Sigmoid colon (tissue), 7 donors: ENCODE measurements at places on chromosomes 12 and 14. TPM values are rescaled to one million over a fixed set of nuclear protein-coding genes. Genes with fewer than 3 reads are reported as not detected.

Gene KRT73
- total RNA-seq, result not detected

Gene USP5
- 44.7 TPM for total RNA-seq

Gene TAS2R10
- 0.54 TPM for total RNA-seq

Gene VAMP1
- 19.7 TPM for total RNA-seq

Gene LPAR5
- 1.5 TPM for total RNA-seq

Gene TAS2R7
- not detected for total RNA-seq

Gene COX8C
- total RNA-seq, result not detected

Gene TRHDE
- 10.0 TPM for total RNA-seq

DNA sequence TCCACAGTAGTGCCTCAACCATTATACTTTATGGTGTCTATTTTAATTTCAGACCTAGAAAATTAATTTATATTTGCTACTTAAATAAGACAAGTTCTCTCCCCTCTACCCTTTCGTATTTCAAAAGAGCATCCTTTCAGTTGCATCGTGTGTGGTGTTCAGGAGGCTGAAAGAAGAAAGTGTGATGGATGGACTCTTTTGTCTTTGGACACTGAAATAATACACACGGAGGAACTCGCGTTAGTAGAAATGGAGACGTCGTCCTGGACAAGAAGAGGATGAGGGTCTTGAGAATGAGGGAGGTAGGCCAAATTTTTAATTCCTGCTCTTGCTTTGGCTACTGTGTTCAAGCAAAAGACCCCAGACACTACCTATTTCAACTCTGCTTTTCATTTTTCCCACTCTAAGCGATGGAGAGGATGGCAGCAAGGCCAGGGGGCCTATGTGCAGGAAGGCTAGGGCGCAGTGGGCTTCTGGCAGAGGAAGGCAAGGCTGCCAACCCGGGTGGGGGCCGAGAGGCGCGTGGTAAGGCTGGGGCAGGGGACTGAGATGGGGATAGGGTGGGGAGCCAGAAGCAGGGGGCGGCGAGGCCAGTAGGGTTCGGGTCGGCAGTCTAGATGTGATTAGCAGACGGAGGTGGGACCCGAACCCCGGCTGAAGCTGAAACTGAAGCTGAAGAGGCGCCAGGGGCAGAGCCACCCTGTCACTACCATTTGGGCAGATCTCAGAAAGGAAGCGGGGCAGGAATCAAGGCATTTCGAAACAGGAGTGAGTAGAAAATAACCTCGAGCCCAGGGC, 722 bp downstream of the TMED8 start:
- no peak for DNase-seq

DNA sequence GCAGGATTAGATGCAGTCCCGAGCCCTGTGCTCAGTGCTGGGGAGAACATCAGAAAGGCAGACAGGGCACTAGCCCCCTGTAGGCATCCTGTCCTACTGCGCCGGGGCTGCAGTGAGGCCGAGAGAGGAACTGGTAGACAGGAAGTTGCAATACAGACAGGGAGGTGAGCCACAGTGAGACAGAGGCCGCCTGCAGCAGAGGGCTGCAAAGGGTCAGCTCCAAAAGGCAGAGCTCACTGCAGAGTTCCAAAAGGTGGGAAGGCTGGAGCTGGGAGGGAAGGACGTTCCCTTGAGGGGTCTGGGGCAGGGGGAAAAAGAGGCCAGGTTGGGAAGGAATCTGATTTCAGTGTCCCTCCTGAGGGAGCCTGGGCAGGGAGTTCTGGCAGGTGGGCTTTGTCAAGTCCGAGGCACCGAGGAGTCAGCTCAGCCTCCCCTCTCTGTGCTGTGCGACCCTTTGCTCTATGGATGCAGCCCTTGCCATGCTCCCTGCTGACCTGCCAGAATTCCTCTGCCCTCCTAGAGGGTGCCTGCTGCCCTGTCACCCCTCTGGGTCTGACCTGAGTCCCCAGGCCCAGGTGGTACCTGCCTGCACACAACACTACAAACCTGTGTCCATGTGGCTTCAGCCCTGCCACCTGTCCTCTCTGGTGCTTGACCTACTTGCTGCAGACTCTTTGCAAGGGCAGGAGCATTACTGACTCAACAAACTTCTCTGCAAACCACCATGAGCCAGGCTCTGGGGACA, 63.5 kb downstream of the PRMT8 start:
- DNase-seq, result no peak

GRCh38 chr14:49598189-49598484, 603 bp upstream of the LRR1 start:
- no peak for DNase-seq

GRCh38 chr12:78420991-78421390, 443.6 kb upstream of the SYT1 start:
- no peak for DNase-seq

- no peak for DNase-seq
These were observed 97.7 kb downstream of the ETV6 start for GRCh38 chr12:11746940-11747716.

GRCh38 chr12:2925322-2925995, 33.7 kb upstream of the TEAD4 start:
- no peak for DNase-seq

- DNase-seq, result no peak
These were observed 47.2 kb downstream of the FOXG1 start for GRCh38 chr14:28813810-28814209.

GRCh38 chr12:50718760-50719159, 45.1 kb upstream of the ATF1 start:
- no peak for DNase-seq

GRCh38 chr14:51657762-51658161, 6.1 kb downstream of the FRMD6 start:
- no peak for DNase-seq

- DNase-seq, result no peak
These were observed at the start of gene RGS6 for GRCh38 chr14:71932229-71932981. TSS of gene RGS6 (plus strand) at chr14:71932429.

DNA sequence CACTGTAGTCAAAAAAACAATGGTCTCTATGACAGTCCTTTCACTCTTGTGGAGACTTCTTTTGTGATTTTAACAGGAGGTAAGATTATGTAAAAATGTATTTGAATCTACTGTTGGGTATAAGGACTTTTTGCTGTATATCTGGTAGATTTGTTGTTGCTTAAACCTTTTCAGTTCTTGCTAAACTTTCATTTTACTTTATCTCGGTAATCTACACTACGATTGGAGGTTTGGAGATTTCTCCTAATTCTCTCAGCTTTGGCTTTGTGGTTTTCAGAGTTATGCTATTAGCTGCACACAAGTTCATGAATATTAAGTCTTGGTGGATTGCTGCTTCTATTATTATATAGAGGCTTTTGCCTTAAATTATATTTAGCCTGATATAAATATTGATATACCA, 116.6 kb upstream of the HIF1A start:
- no peak for DNase-seq

DNA sequence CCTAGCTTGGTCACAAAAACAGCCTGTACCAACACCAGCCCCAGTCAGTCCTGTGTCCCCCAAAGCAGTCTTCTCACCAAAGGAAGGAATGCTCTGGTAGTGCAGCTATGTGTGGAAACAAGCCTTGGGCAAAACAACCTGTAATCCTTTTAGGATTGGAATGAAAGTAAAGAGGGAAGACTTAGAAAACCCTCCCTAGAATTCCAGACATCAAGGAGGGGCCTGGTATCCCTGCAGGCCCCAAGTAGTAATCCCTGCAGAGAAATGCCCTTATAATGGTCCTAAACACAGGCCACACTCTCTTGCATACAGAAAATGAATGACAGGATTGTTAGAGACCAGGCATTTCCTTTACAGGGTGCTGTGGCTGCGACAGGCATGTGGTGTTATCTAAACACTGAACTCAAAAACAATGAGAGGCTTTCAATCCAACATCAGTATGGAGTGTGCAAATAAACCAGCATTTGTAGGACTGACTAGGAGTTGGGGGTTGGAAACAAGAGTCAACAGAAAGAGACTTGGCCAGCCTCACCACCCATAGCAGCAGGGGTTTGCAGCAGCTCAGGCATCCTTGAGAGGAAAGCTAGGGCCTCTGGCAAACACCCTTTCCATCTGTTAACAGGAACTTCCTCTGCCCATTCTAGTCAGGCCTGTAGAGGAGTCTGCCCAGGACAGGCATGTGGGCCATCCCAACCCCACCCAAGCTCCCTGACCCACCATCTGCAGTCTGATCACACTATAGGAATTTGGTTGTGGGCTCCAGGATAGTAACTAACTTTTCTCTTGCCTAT, 59.1 kb downstream of the DCAF5 start:
- DNase-seq, result no peak

DNA sequence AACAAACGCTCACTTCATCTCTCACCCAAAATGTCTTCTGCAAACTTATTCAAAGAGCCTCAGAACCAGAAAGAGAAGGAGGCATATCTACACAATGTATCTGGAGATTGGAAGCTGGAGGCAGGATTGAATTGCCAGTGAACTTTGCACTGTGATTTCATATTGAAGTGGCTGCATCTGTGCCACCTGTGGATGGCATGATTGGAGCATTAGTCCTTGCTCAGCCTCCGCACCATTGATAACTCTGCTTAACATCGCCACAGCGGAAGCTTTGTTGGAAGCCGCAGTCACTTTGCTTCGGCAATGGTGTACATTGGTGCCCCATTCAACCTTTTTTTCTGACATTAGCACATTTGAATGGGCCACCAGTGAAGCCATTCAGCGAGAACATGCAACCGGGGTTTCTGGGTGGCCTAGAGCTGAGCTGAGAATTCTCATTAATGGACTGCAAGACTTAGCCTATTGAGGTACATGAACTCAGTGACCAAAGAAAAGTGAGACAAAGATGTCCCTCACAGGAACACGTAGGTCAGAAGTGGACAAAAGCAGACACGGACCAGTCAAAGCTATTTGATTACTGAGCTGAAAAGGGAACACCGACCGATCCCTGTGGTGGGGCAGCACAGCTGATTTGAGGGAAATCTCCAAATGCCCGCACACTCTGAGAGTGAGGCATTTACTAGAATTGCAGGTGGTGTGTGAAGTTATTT, 130.4 kb downstream of the BRMS1L start:
- DNase-seq, result no peak

DNA sequence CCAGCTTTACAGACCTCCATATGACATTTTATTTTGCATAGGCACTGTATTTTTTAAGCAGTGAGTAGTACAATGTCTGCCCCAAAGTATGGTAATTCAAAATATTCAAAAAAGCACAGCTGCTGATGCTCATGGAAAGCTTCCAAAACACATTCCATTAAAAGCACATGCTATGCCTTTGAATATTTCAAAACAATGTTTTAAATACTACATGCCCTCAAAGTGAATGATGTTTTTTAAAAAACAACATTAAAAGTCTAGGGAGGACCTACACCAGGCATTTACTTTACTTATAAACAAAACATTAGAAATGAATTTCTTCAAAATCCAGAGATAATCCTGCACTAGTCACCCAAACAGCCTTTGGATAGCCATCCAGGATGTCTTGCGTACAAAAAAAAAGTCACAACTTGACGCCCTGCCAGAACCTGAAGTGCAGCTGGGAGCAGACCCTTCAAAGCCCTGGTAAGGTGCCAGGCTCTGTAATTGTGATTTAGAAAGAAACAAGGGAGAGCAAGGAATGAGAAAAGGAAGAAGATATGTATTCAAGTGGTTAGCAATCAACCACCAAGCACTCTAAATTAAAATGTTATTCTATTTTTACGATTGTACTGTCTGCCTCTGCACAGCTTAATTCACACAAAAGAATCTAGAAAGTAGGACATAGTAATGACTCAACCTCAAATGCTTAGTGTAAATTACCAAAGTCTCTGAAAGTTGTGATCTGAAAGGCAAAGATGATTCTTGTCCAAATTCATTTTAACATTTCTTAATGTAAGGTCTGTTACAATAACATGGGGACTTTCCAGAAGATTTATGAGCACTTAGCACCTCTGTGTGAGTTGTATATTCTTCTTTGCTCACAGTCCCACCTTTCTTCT, 31.9 kb downstream of the CEP83 start:
- DNase-seq, result peak; percentile 85

DNA sequence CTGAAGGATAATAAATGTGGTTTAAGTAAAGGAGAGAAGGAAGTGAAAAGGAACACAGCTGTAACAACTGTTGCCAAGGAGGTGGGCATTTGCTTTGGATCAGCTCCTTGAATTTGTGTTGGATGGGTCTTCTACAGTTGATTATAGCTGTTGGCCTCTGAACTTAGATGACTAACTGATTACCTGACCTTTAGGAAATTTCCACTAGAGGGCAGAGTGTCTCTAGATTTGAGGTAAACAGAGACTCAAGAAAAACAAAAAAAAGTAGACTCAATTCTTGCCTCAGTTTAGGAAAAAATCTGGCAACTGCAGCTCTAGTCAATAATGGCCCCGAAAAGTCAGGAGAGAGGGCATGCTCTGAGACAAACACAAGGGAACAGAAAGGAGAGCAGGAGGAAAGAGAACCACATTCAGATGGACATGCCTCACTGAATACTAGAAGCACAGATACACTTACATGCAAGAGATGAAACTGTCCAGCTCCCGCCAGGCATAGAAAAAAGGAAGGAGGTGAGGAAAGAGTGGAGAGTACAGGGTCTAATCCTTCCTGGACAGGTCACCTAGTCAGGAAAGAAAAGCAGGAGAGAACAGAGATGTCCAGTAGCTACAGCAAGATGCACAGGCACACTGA, 20.6 kb downstream of the COX14 start:
- DNase-seq, result no peak

DNA sequence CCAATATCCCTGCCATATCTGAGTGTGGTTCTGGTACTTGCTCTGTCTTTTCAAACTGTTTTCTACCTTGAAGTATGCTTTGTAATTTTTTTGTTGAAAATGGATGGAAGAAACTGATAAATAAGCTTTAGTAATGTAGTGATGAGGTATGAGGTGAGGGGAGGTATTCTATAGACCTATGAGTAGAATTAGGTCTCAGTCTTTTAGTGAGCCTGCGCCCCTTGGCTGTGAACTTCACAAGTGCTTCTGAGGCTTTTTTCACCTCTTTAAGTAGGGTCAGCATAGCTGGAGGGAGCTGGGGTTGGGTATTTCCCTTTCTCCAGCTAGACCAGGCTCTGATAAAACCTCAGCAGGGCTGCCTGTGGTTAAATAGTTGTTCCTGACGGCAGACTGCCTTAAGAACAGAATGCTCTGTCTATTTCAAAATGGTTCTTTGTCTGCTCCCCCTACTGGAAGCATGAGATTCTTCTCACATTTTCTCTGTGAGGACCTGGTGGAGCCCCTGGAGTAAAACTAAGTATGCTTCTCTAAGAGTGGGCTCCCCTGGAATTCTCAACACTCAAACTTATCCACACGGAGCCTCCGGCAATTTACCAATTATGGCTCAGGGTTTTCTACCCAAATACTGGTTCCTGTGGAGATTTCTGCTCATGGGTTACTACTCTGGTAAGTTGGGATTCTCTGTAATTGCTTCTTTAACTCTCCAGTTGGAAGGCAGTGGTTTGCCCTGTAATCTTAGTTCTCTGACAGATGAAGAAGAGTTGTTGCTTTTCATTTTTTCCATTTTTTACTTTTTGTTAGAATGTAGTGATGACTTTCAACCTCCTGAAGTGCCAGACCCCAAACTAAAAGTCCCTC, 13.1 kb downstream of the KRT5 start:
- no peak for DNase-seq

DNA sequence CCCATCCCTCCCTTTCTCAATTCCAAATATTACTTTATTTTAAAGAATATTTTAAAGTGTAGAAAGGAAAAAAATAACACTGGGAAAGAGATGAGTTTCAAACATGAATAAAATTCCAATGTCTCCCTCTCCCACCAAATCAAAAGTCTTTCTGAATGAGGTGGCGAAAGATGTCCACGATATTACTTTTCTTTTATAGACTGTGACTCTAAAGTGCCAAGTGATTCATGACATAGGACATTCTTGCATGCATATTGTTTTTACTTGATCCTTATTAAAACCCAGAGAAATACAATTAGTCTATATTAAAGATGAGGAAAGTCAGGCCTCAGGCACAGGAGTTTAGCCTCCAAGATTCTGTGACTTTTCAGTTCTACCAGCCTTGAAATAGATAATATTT, 16.0 kb upstream of the LUM start:
- no peak for DNase-seq
